Fibroblast of the aortic adventitia (primary cell): ENCODE measurements at places on chromosomes 5 and 9.

- DNase-seq, result no peak
Observed at GRCh38 chr5:103860327-103860726, 297.7 kb upstream of the NUDT12 start.

- DNase-seq, result peak; percentile 93
Observed at GRCh38 chr5:9653811-9654210, 23.7 kb upstream of the TAS2R1 start.

GRCh38 chr5:171313481-171314206 lies 4.6 kb downstream of the TLX3 start:
- DNase-seq, result no peak

GRCh38 chr5:45694971-45695803 lies 993 bp downstream of the HCN1 start:
- no peak for DNase-seq

- DNase-seq, result no peak
Observed at GRCh38 chr5:176528761-176529115, 8.5 kb downstream of the RNF44 start.

DNA sequence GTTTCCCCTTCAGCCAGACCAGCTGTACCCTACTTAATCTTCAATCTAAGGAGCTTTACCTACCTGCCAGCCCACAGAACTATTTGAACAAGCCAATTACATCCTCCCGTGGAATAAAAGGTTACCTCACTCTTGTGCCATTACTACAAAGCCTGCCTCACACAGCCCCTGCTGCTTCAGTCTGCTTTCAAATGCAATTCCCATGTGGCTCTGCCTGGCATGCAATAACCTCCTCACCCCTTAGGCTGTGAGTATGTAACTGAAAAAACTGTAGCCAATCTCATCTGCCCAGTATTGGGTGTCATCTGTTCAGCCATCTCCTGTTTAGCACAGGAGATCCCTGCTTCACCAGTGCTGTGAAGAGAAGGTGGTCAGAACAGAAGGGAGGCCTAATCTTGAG lies 6.1 kb upstream of the GCNT1 start:
- DNase-seq, result no peak

GRCh38 chr5:172178301-172178987 lies 9.6 kb downstream of the STK10 start:
- DNase-seq, result no peak

DNA sequence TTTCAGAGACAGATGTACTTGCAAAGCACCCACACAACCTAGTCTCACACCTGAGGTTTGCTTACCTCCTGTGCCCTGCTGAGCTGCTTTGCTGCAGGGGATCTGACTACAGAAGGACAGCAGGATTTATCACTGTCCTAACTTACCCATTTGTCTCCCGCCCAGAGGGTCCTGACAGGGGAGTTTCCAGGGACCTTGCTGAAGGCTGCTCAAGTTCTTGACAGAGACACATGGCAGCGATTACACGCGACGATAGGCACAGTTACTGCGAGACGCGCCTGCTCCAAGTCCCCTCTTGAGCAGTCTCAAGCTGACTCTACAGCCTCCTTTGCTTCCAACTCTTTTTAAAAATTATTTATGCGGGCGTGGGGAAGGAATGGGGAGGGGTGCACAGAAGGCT lies 24.6 kb upstream of the GALNT10 start:
- no peak for DNase-seq

GRCh38 chr9:127131871-127132270 lies 9.4 kb upstream of the ANGPTL2 start:
- DNase-seq, result peak; percentile 59

- DNase-seq, result no peak
Observed at GRCh38 chr5:32618962-32619361, 33.6 kb downstream of the SUB1 start.

DNA sequence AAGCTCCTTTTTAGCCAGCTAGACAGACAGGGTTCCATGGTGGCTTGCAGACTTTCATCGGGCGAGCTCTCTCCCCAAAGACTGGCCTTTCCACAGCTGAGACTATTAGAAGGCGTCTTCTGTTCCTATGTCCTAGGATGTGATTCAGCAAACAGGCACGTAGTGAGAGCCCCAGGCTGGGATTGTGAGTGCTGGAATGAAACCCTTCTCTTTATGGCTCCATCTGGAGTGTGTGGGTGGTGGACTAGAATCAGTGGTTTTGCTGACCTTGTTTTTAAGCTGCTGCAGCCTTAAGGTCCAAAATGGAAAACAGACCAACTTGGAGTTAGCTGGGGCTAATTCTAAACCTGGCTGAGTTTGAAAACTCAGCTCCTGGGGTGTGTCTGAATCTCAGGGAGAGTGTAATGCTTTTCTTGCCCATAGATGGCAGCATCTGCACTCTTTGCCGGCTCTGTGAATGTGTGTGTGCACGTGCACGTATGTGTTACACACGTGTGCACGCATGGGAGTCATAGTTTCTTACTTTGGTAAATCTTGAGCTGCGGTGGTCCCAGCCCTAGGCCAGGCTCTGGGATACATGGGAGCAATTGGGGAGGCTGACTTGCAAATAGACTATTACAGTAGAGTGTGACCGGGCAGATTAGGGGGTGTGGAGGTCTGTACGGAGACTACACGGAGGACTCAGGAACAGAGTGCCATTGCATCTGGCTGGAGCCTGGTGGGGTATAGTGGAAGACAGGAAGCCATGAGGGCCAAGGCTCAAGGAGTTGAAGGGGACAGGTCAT lies 10.7 kb downstream of the GSN start:
- peak; percentile 99 for DNase-seq

DNA sequence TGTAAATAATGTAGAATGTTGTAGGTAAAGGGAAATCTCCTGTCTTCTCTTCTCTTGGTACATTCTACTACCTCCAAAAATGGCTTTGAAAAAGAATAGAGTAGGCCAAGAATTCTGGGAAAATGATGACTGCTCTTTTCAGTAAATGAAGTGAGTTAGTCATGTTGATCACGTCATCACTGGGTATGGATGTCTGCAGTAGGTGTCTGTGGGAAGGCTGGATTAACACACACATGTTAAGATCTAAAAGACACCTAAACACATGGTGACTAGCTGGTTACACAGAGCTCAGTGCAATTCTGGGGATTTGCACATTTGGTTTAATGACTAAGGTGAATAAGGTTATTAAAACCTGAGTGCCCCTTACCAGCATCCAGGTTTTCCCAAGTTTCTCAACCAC lies 161.5 kb downstream of the CEP120 start:
- DNase-seq, result peak; percentile 45
